ENCODE measurements at places on chromosomes 2 and 18.
A peak's percentile ranks its signal among the peaks of the same experiment; 100 is the strongest.

DNA sequence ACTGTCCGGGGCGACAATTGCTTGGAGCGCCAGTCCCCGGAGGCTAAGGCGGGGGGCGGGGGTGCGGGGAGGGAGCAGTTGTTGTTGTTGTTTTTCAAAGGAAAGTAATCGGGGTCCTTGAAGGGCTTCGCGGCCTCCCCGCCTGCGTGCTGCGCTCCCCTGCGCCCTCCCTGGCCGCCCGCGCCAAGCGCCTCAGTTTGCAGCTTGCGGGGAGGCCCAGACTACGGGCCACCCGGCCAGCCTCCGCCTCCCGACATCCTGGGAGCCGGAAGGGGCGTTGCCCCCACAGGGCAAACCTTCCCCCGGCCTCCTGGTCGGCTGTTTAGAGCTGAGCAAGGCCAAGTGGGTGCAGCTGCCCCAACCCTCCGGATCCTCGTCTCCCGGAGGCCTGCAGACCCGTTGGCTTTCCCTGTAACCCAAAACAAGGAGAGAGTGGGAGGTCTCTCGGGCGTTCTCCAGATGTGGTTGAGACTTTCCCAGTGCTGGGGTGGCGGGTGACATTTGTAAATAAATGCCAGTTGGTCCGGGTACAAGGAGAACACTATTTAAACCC lies 3.7 kb upstream of the SIX3 start:
- peak; percentile 37 for DNase-seq

- DNase-seq: peak; percentile 64
These were observed 173.3 kb downstream of the ANKRD44 start for GRCh38 chr2:197137231-197137630.

GRCh38 chr18:22346401-22346952 lies 71.2 kb downstream of the CTAGE1 start:
- peak; percentile 78 for DNase-seq

GRCh38 chr2:70981866-70982810 lies 3.7 kb downstream of the ANKRD53 start:
- DNase-seq: no peak

GRCh38 chr2:72778410-72778809 lies 47.4 kb downstream of the EXOC6B start:
- DNase-seq: peak; percentile 48

- no peak for DNase-seq
These were observed 210.5 kb downstream of the ERBB4 start for GRCh38 chr2:212328136-212328535.

GRCh38 chr18:59268721-59269562 lies 4.3 kb downstream of the RAX start:
- DNase-seq: no peak

- no peak for DNase-seq
These were observed 54.5 kb downstream of the MEIS1 start for GRCh38 chr2:66489436-66489835.

DNA sequence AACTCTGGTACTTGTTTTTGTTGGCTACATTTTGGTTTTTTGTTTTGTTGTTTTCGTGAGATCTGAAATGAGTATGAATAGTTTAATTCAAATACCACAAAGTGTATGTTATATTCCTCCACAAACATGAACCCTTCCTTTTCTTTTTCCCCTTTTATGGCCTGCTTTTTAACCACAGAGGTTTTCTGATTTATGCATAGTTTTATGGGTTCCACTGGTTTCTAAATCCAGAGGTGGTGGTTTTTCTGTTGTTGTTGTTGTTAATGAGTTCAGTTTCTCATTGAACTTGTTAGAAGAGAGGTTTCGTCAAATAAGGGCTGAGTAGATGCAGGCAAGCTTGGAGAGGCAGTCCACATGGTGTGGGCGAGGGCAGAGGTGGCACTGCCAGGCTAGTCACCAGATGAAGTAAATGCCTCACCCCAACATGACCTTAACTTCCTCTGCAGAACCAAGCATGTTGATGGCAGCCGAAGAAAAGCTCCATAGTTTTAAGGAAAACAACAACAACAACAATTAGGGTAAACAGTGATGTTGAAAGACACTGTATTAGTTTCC lies 72.5 kb downstream of the RIF1 start:
- no peak for DNase-seq

DNA sequence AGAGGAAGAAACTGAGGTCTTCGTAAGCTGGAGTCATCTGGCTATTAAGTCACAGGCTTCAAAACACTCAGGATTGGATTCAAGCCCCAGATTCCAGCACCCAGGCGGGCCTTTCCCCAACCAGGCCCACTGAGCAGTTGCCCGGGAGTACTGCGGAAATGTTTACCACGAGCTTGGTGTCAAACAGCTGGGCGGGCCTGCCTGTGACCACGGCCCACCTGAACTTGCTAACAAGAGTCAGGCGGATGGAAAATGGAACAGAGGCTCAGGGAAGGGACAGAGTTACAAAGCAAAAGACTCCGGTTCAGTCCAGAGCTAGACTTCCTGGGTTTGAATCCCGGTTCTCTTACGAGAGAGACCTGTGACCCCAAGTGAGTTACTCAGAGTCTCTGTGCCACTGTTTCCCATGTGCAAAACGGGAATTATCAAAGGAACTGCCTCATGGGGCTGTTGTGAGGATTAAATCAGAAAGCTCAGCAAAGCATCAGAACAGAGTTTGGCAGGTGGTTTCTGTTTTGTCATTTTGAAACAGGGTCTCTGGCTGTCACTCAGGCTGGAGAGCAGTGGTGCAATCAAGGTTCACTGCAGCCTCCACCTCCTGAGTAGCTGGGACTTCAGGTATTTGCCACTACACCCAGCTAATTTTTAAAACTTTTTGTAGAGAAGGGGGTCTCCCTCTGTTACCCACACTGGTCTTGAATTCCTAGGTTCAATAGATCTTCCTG lies 49.0 kb upstream of the TFCP2L1 start:
- no peak for DNase-seq

GRCh38 chr2:240123821-240124650 lies 12.1 kb downstream of the COPS9 start:
- DNase-seq: no peak

GRCh38 chr2:64593035-64593655 lies 60.6 kb downstream of the SERTAD2 start:
- DNase-seq: no peak

DNA sequence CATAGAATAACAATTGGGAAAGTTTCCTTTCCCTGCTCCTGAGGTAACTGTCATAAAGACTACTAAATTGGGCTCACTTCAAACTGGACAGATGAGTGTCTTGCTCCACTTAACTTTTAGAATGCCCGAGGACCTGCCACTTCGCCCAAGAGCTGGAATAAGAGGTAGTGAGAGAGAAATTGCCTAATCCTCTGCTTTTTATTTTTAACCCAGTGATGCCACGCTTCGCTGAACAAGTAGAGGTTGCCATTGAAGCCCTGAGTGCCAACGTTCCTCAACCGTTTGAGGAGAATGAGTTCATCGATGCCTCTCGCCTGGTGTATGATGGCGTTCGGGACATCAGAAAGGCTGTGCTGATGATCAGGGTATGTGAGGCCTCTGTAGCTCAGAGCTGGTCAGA lies 269.4 kb upstream of the LRRTM1 start:
- DNase-seq: no peak

DNA sequence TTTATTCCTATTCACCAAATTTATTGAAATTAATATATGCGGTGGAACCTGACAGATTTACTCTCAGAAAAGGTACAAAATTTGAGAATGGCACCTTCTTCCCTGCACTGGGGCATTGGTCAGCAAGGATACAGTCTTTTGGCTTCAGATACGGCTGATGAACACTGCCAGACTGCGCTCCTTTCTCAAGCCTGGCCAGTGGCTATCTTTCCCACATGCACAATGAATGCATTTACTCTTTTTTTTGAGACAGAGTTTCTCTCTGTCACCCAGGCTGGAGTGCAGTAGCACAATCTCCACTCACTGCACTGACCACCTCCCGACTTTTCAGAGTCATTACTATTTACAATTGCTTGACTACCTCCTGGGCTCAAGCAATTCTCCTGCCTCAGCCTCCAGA lies 61.6 kb downstream of the MOB4 start:
- no peak for DNase-seq

DNA sequence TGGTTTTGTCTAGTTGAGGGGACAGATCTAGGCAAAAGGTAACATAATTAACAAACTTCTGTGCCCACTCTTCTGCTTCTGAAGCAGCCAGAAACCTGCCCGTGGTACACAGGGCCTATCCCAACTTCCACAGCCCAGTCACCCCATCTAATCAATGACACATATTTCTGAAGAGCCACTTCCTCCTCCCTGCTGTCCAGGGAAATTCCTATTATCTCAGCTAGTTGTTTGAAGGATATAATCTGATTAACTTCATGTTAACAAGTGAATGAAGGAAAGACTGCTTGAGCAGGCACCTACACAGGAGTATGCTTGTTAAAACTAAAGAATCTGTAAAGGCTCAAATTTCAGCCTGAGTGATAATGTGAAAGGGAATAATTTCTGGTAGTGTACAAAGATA lies 61.4 kb downstream of the CCDC148 start:
- peak; percentile 59 for DNase-seq

DNA sequence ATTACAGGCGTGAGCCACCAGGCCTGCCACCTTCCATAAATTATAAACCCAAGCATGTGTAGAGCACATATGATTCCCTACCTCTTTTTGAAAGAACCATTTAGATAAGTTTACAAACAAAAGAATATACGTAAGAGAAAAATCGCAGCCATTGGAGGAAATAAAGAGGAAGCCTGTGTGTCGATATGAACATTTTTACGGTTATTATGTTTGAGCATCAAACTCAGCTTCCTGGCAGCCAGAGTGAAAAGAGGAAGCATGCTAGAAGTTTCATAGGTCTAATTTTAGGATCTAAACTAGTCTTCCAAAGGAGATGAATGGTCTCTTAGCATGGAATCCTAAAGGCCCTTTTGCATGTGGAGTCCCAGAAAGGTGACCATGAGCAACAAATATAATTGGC lies 104.3 kb downstream of the PLB1 start:
- DNase-seq: no peak

- DNase-seq: no peak
These were observed 4.9 kb downstream of the ZNF513 start for GRCh38 chr2:27375513-27376099.

- peak; percentile 63 for DNase-seq
These were observed 24.0 kb downstream of the TMEM177 start for GRCh38 chr2:119702918-119703401.

All from EL (cell line).